ENCODE measurements at places on chromosomes 16 and 17.

GRCh38 chr16:67181346-67181745 is 2.4 kb downstream of the MATCAP1 start:
- no peak for DNase-seq

GRCh38 chr17:54608634-54609155 is 292.0 kb upstream of the TOM1L1 start:
- no peak for DNase-seq

DNA sequence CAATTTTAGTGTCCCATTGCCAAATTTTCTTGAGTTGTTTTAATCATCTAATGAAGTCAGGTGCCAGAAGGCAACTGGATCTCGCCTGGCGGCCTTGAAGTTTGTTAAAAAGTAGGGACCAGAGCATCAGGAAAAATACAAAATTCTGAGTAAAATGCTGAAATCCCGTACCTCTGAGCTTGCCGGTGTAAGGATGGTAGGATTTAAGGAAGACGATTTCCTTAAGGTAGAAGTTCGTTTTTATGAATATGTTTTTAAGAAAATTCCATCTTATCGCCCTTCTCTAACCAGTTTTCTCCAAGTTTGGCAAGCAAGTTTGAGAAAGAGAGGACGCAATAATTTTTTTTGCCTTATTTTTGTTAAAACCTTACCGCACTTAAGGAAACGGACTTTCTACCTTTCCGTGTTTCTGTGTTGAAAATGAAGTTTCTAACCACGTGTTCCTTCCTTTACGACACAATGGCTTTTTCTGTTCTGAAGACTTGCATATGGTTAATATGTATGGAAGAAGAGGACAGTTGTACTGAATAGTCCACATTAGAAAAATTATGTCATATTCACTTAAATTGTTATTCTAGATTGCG is 748 bp downstream of the ATF7IP2 start:
- no peak for DNase-seq

- DNase-seq, result no peak
Measured at GRCh38 chr17:56110463-56111135, 42.7 kb upstream of the ANKFN1 start.

- DNase-seq, result no peak
Measured at GRCh38 chr17:65185668-65186382, 48.7 kb downstream of the RGS9 start.

DNA sequence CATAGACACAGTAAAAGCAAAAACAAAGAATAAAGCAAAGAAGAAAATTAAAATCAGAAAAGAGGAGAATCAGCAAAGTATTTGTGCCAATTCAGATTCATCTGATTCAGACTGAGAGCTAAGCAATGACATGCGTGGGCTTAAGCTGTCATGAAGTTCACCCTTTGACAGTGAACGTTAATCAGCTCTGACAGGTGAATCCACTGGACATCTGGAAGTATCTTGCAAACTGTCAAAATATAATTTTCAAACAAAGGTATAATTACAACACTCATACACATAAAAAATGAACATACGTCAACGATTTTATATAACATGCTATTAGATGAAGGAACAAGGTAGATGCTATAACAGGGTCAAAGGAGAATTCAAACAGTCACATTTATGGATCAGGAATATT is 596.3 kb upstream of the SALL1 start:
- DNase-seq, result no peak

- no peak for DNase-seq
Measured at GRCh38 chr17:75875940-75876189, 2.5 kb downstream of the TRIM47 start.

- no peak for DNase-seq
Measured at GRCh38 chr17:68731465-68731864, 130.3 kb upstream of the FAM20A start.

GRCh38 chr16:64762211-64762610 is 359.7 kb downstream of the CDH11 start:
- DNase-seq, result no peak

DNA sequence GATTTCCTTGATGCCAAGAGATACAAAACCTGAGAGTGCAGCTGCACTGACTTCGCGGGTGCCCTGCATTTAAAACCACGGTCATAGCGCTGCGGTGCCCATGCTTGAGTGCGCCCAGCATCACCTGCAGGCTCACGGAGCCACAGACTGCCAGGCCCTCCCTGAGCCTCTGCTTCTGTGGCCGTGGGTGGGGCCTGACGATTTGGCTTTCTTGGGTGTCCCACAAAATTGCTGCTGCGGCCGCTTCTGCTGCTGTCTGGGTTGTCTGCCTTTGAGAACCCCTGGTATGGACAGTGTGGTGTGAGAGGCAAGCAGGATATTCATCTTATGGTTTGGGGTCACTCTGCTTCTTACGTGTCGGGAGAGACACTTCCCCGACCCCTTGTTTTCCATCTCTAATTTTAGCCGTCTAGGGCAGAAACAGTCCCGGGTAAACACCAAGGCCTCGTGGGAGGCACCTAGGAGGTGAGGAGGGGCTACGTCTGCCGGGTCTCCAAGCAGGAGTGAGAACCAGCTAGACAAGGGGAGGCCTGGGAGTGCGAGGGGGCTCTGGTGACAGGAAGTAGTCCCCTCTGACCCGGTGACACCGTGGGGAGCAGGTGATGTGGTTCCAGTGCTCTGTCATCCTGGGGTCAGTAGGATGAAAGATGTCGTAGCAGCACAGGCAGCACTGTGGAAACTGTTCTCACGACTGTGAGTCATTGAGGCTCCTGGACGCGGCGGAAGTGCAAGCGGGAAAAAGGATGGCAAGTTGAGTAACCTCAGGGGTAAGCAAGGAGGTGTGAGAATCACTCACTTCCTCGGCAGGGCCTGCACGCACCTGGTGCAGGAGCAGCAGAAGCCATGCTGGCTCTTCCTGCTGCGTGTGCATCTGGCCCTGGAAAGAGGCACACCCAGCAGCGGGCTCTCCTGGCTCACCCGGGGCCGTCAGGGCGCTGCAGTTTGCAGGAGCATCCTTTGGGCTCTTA is 176.3 kb downstream of the RPTOR start:
- DNase-seq, result peak; percentile 50

DNA sequence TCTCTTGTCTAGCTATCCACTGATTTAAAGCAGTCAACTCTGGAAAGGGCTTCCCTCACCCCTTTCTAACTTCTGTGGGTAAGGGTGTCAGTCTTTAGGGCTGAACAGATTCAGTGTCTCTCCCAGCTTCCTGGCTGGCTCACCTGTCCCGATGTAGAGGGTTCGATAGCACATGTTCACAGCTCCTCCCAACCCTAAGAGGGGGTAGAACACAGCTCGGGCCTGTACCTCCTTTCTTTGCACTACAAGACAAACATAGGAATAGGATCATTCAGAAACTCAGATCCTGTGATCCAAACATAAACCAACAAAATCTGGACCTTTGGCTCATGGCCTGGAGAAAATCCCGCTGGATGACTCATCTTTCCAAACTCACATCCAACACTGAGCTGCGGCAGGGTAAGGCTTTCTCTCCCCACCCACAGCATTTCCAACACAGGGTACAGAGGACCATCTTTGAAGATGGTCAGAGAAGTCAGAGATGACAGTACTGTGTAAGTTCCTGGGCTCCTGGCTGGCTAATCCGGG is 5.8 kb upstream of the DHRS13 start:
- no peak for DNase-seq

DNA sequence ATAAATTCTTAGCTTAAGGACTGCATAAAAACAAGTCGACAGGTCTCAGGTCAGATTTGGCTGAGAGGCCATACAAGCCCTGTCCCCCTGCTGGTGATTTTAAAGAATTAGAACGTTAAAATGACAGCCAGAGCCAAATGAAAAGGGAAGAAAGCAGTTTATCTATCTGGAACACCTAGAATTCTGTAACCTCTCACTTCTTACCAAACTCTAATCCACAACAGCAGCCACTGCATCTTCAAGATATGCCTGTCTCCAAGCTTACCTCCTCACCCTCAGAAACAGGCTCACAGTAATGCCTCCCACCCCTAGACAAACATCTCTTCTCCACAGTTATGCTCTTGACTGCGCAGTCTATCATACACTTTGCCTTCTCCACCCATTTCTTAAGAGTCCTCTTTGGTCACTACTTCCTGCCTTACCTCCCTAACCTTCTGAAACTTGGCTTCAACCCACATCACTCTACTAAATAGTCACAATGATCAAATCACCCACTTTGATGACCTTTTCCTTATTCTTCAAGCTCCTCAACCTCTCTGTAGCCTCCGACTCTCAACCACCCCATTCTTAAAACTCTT is 14.2 kb downstream of the ANKFY1 start:
- peak; percentile 7 for DNase-seq

DNA sequence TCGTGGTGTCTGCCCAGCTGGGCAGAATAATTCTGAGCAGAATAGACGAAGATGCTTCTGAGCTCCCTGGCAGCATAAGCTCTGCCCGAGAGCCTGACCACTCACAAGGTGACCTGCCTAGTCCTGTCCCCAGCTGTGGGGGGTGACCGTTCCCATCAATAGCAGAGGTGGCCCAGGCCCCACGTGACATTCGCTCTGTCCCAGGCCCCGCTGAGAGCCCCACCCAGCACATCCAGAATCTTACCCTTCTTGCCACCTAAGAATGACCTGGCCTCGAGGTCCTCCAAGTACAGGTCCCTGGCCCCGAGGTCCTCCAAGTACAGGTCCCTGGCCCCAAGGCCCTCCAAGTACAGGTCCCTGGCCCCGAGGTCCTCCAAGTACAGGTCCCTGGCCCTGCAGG is 695 bp upstream of the TMEM204 start:
- no peak for DNase-seq

- no peak for DNase-seq
Measured at GRCh38 chr16:76387994-76388393, 110.8 kb downstream of the CNTNAP4 start.

DNA sequence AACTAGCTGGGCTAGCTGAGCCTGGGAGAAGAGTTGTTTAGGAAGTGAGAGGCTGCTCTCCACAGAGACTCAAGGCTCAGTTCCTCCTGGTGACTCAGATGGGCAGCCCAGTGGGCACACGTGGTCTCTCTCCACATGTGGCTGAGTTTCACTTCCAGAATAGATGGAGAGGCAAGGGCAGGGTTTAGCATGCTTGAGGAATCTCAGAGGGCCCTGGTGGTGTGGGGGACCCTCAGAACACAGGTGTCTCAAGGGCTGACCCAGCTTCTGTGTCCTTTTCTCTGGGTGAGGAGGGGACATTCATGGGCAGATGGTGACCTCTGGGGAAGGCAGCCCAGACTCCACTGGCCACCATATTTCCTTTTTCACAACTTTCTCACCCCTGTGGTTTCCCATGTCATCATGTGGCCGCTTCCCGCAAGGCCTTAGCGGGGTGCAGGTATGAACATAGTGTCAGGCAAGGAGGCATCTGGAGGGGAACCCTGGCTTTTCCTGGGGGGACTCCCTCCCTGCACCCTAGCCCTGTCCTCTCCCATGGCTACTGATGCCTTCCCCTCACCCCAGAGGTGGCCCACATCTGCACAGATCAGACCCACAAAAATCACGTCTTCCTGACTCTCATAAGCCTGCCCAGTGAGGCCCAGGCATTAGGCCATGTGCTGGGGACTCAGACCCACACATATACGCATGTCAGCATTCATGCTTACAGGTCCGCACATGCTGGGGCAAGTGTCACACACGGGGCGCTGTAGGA is 3.3 kb downstream of the GRN start:
- DNase-seq, result no peak

DNA sequence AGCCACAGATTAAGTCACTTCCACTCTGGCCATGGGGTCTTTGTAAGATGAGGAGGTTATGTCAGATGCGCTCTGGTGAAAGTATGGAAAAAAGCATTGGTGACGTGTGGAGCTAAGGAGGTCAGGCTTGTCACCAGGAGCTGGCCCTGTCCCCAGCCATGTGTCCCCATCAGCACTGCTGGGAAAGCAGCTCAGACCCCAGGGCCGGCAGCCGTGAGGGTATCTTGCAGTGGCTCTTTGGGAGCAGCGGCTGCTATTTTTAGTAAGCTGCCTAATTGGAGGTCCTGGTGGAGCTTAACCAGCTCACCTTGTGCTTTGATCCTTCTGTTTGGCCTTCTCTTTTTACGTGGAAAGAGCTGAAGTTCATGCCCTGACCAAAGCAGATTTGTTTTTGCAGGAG is 60.9 kb downstream of the MPRIP start:
- no peak for DNase-seq

- DNase-seq, result no peak
Measured at GRCh38 chr16:31036691-31037090, 3.3 kb downstream of the STX4 start.

GRCh38 chr16:79573884-79574283 is 26.7 kb downstream of the MAF start:
- DNase-seq, result no peak

DNA sequence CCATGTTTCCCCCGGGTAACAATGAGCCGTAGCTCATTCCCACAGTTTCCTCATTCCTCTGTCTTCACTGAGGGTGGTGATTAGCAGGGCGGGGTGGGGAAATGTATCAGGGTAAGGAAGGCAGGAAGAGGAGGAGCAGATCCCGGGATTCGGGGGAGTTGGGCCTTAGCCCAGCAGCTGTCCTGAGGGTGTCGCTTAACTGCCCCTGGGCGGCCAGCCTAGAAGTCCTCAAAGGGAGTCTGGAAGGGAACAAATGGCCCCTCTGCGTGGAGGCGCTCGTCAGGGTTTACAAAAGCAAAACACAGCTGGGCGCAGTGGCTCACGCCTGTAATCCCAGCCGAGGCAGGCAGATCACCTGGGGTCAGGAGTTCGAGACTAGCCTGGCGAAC is 14.3 kb downstream of the MLYCD start:
- no peak for DNase-seq

- no peak for DNase-seq
Measured at GRCh38 chr17:7710301-7710700, 5.3 kb downstream of the EFNB3 start.

DNA sequence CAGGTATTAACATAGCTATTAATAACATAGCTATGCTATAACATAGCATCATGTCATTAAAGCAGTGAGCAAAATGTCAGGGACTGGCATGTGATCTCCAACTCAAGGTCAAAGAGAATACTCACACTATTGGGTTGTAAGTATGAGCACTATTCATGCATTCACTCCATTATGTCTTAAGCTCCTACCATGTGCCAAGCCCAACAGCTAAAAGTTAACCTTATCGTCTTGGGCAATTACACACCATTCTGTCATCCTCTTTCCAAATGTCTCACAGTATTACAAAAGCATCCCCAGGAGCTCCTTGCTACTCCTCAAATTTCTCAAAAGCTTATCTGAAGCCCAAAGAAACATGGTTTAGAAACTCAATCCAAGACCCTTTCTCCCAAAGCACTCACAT is 22.0 kb upstream of the NOG start:
- DNase-seq, result no peak

- peak; percentile 75 for DNase-seq
Measured at GRCh38 chr16:88747588-88748301, 37.3 kb downstream of the PIEZO1 start.

DNA sequence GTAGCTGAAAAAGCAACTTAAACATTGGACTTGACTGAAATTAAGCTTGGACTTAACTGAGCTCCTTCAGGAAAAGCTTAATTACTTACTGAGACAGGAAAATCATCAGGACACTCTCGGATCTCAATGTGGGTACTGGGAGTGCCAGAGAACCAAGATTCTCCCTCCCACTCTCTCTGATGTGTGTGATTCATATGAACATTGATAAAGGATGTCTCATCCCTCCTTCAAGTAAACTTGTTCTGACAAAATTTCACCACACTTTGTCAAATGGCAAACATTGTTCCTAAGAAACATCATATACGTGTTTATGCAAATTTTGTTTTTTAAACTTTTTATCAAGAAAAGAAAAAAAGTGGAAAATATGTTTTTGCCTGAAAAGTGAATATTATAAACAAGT is 4.1 kb upstream of the SLFN5 start:
- DNase-seq, result no peak

GRCh38 chr16:6104428-6104827 is 1006.8 kb upstream of the EEF2KMT start:
- DNase-seq, result no peak

All from NCI-H146 (cell line).